Activated naive CD8-positive, alpha-beta T cell treated with anti-CD3 and anti-CD28 coated beads for 36 hours (primary cell): ENCODE measurements at places on chromosomes 4 and X. TPM values are rescaled to one million over a fixed set of nuclear protein-coding genes. Genes with fewer than 3 reads are reported as not detected.

WDR44 gene
- 9.7 TPM for total RNA-seq

HTN3 gene
- not detected for total RNA-seq

BBS12 gene
- total RNA-seq, result 1.2 TPM

COX18 gene
- total RNA-seq, result 22.7 TPM

SERPINA7 gene
- not detected for total RNA-seq

CITED1 gene
- not detected for total RNA-seq

FATE1 gene
- not detected for total RNA-seq

MAGIX gene
- total RNA-seq, result 0.88 TPM

CENPVL2 gene
- 0.14 TPM for total RNA-seq

ERVMER34-1 gene
- 0.12 TPM for total RNA-seq

VMA21 gene
- total RNA-seq, result 62.9 TPM

FGF13 gene
- not detected for total RNA-seq

SRPX2 gene
- total RNA-seq, result not detected

FAM47E gene
- total RNA-seq, result not detected

NAP1L2 gene
- 2.9 TPM for total RNA-seq

GAK gene
- 92.8 TPM for total RNA-seq

TREX2 gene
- 1.8 TPM for total RNA-seq

KCTD8 gene
- not detected for total RNA-seq

ZNF41 gene
- 8.8 TPM for total RNA-seq

ANKRD17 gene
- 65.0 TPM for total RNA-seq

TACR3 gene
- not detected for total RNA-seq

GYPE gene
- 1.9 TPM for total RNA-seq

PAGE4 gene
- not detected for total RNA-seq

RAB40AL gene
- 0.21 TPM for total RNA-seq

MAGEE1 gene
- 4.6 TPM for total RNA-seq

TLR10 gene
- total RNA-seq, result 0.26 TPM

FGFBP2 gene
- 8.6 TPM for total RNA-seq

VCX3B gene
- total RNA-seq, result not detected

PPP1R3F gene
- total RNA-seq, result 2.1 TPM

ASB12 gene
- total RNA-seq, result not detected

TEX13B gene
- total RNA-seq, result not detected

GAB3 gene
- total RNA-seq, result 3.4 TPM

TLL1 gene
- total RNA-seq, result not detected

PITX2 gene
- total RNA-seq, result not detected

SOWAHD gene
- total RNA-seq, result 0.18 TPM

DYNLT3 gene
- total RNA-seq, result 19.7 TPM

RNF150 gene
- 0.02 TPM for total RNA-seq

ATP11C gene
- total RNA-seq, result 25.4 TPM

AWAT2 gene
- total RNA-seq, result not detected

USP17L28 gene
- total RNA-seq, result not detected

IQCM gene
- total RNA-seq, result not detected

APLN gene
- total RNA-seq, result 2.6 TPM

STBD1 gene
- 0.20 TPM for total RNA-seq

DLG3 gene
- 25.8 TPM for total RNA-seq

JADE3 gene
- 0.85 TPM for total RNA-seq
